ENCODE measurements at places on chromosomes 16 and 17.

GRCh38 chr16:17362946-17363345 is 107.8 kb downstream of the XYLT1 start:
- DNase-seq = no peak

DNA sequence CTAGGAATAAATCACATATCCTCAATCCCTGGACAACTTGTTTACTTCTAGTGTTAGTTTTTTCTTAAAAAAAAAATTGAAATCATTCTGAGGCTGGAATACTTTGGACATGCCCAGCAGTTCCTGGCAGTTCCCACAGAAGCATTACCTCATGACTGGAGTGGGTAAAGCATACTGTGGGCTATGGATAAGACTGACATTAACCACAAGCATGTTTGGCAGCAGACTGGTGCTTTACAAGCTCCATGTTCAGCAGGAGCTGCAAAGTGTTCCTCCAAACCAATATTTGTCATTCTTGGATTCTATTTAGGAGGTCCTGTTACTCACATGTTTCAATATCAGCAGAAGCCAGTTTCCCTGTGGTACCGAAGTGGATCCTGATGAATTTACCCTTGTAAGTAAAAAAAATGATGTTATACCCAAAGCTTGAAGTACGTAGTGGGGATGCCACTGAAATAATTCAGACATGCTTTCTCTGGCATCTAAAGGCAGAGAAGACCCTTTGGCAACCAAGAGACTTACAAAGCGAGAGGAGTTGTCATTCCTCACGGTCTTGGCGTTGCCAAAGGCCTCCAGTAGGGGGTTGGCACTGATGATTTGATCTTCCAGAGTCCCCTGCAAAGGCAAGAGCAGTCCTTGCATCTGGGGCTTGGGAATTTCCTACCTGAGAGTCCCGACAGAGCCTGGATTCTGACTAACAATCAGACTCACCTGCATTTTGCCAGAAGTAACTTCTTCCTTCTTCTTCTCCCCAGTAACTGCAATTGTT is 4.9 kb downstream of the MYH1 start:
- no peak for DNase-seq

GRCh38 chr17:61152898-61153297 is 246.7 kb upstream of the TBX2 start:
- no peak for DNase-seq

DNA sequence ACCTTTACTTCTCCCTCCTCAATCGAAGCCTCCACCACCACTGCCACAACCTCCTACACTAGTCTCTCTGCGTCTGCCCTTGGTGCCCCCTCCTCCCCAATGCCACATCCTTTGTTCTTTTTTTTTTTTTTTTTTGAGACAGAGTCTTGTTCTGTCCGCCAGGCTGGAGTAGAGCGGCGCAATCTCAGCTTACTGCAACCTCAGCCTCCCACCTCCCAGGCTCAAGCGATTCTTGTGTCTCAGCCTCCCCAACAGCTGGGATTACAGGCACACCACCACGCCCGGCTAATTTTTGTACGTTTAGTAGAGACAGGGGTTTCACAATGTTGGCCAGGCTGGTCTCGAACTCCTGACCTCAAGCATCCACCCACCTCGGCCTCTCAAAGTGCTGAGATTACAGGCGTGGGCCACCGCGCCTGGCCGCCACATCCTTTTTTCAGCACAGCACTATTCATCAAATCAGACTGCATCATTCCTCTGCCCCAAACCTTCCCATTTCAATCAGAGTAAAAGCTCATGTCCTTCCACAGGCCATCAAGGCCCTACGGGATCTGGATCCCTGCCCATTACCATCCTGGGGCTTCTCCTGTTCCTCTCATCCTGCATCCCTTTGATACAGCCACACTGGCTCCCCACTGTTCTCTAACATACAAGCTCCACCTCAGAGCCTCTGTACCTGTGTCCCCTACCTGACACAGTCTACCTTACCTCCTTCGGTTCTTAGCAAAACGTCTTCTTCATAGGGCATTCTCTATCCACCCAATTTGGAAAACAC is 2.0 kb downstream of the KLHL11 start:
- DNase-seq = no peak

GRCh38 chr16:76676356-76676755 is 399.2 kb downstream of the CNTNAP4 start:
- DNase-seq = no peak

DNA sequence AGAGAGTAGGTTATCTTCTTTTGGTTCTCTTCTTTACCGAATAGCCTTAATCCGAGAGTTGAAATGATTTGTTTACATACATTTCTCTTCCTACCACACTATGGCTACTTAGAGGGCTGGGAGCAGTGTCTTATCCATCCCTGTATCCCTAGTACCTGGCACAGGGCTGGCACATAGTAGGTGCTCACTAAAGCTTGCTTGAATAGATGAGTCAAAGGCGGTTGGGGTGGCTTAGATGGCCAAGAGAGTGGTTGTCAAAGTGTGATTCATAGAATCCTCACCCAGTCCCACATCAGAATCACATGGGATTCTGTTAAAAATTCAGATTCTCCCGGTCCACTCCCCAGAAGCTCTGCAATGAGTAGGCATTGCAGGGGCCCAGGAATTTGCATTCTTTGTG is 11.1 kb downstream of the CHAD start:
- no peak for DNase-seq

DNA sequence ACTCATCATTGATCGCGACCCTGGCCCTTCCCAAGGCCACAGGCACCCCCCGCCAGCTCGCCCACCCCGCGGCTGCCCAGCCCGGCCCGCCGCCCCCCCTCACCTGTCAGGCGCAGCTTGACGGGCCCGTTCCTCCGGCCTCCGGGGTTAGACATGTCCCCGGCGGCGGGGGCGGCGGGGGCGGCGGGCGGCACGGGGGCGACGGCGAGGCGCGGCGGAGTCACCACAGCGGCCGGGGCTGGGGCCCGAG is 456 bp downstream of the SMURF2 start:
- peak; percentile 20 for DNase-seq

DNA sequence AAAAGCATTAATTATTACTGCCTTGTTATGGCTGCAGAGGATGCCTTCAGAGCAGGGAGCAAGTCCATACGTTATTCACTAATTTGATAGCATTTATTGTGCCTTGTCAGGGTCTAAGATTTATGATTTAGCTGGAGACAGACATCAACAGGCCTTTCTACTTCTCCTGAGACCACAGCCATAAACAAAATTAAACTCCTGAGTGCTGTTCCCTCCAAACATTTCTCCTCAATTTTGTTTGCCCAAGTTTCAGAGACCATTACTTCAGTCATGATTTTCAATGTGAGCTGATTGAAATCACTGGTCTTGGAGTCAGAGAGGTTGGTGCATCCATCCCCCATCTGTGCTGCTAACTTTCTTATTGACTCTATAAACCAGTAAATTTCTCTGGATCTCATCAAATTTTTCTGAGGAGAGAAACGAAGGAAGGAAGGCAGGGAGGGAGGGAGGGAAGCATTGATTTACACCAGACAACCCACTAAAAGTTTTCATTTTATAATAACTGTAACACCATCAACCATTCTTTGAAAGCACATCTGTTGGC is 423.6 kb upstream of the CDH11 start:
- DNase-seq = no peak

- no peak for DNase-seq
Measured at GRCh38 chr16:2432801-2433505, 3.7 kb downstream of the CCNF start.

- no peak for DNase-seq
Measured at GRCh38 chr17:11772031-11772430, 173.8 kb downstream of the DNAH9 start.
